WTC11 (cell line): ENCODE measurements at places on chromosomes 16 and 17.
A peak's percentile ranks its signal among the peaks of the same experiment; 100 is the strongest.

- peak; percentile 41 for DNase-seq
- no peak overlapping the region for H3K27ac ChIP-seq
- peaks cover 40% of the 10 kb centered on the region for H3K4me1 ChIP-seq
- no peak overlapping the region for H3K4me3 ChIP-seq
- peaks cover 20% of the 10 kb centered on the region for H3K36me3 ChIP-seq
- H3K27me3 ChIP-seq = peaks cover 5% of the 10 kb centered on the region; the same call in 1 of the 2 replicates
Measured at GRCh38 chr17:5793899-5794298, 209.6 kb upstream of the NLRP1 start.

GRCh38 chr17:43430936-43431713 lies 32.3 kb downstream of the ARL4D start:
- no peaks in the 10 kb centered on the region for H3K36me3 ChIP-seq
- no peak overlapping the region for H3K4me3 ChIP-seq
- peaks cover 14% of the 10 kb centered on the region for H3K4me1 ChIP-seq
- no peak overlapping the region for H3K27ac ChIP-seq
- no peak for DNase-seq

GRCh38 chr17:7328840-7329373 lies at the start of gene NEURL4:
Gene NEURL4, minus strand, starts transcription at chr17:7329335. Its CDS starts 23 bp downstream, at chr17:7329312.
- H3K27me3 ChIP-seq = no peaks in the 10 kb centered on the region
- H3K4me3 ChIP-seq = peak within 1 kb of the TSS; percentile 93
- H3K27ac ChIP-seq = peak within 1 kb of the TSS; percentile 100
- H3K36me3 ChIP-seq = peaks cover 12% of the 10 kb centered on the region
- peaks cover 24% of the 10 kb centered on the region for H3K4me1 ChIP-seq

DNA sequence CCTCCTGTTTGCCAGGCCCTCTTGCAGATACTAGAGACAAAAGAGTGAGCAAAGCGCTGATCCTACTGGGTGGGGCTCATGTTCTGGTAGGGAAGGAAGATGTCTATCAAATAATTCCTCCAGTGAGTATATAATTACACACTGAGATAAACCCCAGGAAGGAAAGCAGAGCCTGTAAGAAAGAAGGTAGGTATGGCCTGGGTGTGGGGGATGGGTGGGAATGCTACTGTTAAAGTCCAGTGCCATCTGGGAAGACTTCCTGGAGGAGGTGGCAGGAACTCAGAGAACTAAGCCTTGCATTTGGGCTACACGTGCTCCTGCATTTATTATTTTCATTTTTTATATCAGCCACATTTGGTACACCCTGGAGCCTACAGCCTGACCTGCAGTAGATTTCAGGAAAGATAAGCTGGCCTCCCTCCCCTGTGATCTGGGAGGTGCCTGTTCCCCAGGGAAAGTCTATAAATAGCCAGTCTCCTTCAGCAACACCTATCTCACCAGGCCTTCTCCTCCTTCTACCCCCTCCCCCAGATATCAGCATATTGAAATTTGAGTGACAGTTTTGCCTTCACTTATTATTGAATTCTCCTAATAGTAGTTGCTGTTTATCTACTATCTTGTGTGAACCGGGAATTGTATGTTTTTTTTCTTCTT lies 11.5 kb downstream of the ATP2C2 start:
- H3K27ac ChIP-seq = no peak overlapping the region
- no peak for DNase-seq
- H3K36me3 ChIP-seq = peaks cover 4% of the 10 kb centered on the region
- H3K4me3 ChIP-seq = no peak overlapping the region
- H3K27me3 ChIP-seq = no peaks in the 10 kb centered on the region

- H3K27me3 ChIP-seq = peaks cover 92% of the 10 kb centered on the region
- peaks cover 40% of the 10 kb centered on the region for H3K4me1 ChIP-seq
- H3K27ac ChIP-seq = no peak overlapping the region
- H3K36me3 ChIP-seq = no peaks in the 10 kb centered on the region
Measured at GRCh38 chr17:79810130-79811010, 13.5 kb upstream of the CBX8 start.

GRCh38 chr16:26189536-26189935 lies 497.8 kb downstream of the HS3ST4 start:
- DNase-seq = no peak
- no peak overlapping the region for H3K4me3 ChIP-seq
- H3K4me1 ChIP-seq = peaks cover 4% of the 10 kb centered on the region; the same call in 1 of the 2 replicates
- no peak overlapping the region for H3K27ac ChIP-seq

- H3K27ac ChIP-seq = no peak overlapping the region
- no peak overlapping the region for H3K4me3 ChIP-seq
- peaks cover 23% of the 10 kb centered on the region for H3K36me3 ChIP-seq
Measured at GRCh38 chr17:13544292-13544691, 57.4 kb downstream of the HS3ST3A1 start.

GRCh38 chr17:2468270-2468669 lies 43.4 kb downstream of the METTL16 start:
- H3K4me3 ChIP-seq = no peak overlapping the region
- DNase-seq = no peak
- H3K27ac ChIP-seq = no peak overlapping the region; the same call in 1 of the 2 replicates
- H3K4me1 ChIP-seq = no peaks in the 10 kb centered on the region
- no peaks in the 10 kb centered on the region for H3K27me3 ChIP-seq

DNA sequence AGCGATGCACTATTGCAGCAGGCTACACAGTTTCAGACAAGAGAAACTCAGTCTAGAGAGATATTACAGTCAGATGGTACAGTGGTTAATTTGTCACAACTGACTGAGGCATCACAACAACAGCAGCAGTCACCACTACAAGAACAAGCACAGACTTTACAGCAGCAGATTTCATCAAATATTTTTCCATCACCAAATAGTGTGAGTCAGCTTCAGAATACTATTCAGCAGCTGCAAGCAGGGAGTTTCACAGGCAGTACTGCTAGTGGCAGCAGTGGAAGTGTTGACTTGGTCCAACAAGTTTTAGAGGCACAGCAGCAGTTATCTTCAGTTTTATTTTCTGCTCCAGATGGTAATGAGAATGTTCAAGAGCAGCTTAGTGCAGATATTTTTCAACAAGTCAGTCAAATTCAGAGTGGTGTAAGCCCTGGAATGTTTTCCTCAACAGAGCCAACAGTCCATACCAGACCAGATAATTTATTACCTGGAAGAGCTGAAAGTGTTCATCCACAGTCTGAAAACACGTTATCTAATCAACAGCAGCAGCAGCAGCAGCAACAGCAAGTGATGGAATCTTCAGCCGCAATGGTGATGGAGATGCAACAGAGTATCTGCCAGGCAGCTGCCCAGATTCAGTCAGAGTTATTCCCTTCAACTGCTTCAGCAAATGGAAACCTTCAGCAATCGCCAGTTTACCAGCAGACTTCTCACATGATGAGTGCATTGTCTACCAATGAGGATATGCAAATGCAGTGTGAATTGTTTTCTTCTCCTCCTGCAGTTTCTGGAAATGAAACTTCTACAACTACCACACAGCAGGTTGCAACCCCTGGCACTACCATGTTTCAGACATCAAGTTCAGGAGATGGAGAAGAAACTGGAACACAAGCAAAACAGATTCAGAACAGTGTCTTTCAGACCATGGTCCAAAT lies 34.1 kb downstream of the NQO1 start:
- no peak overlapping the region for H3K4me3 ChIP-seq
- peaks cover 43% of the 10 kb centered on the region for H3K36me3 ChIP-seq
- H3K27ac ChIP-seq = 0 out of 2 replicates have a peak overlapping the region, but pooled peaks have one; percentile 3
